ENCODE measurements at places on chromosomes 3 and 15. TPM values are rescaled to one million over a fixed set of nuclear protein-coding genes. Genes with fewer than 3 reads are reported as not detected.

GRCh38 chr3:37375184-37376127, 201.1 kb upstream of the LRRFIP2 start:
- no peak for DNase-seq

DNA sequence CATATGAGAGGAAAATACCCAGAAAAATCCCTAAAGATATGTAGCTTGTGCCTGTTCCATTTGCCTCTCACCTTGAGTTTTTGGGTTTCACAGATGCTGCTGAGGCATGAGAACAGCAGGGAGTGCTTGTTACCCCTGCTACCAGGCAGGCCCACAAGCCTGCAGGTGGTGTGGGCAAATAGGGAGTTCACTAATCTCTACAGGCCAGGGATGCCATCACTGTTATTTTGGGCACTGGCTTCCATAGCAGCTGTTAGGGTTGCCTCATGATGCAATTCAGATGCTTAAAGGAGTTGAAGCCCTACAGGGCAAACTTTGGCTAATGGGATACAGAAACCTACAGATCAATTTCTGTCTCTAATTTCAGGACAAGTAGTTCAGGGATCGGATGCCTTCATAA, 873.5 kb downstream of the OTOL1 start:
- DNase-seq: no peak

- no peak for DNase-seq
Observed at GRCh38 chr3:190366133-190366532, 21.8 kb upstream of the CLDN16 start.

- no peak for DNase-seq
Observed at GRCh38 chr3:147269907-147270306, 136.4 kb downstream of the ZIC4 start.

- no peak for DNase-seq
Observed at GRCh38 chr3:146732325-146732724, 127.2 kb upstream of the PLSCR5 start.

DNA sequence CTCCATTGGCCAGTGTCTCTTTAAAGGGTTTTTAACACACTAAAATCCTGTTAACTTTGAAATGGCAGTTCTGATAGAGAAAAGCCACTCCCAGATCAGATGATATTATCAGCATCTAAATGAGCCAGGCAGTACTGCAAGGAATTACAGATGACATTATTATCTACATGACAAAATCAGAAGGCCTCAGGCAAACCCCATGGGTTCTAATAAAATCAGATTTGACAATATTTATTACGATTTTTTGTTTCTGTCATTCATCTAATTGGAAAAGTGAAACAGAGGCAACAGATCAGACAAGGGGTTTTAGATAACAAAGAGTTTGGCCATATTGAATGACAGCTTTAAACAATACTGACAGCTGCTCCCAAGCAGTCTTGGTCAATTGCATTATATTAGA, 112.7 kb downstream of the FEZF2 start:
- DNase-seq: no peak

- no peak for DNase-seq
Observed at GRCh38 chr15:36591536-36592411, 12.3 kb downstream of the CDIN1 start.

GRCh38 chr3:52393959-52394670, 50.8 kb downstream of the SEMA3G start:
- DNase-seq: no peak

GRCh38 chr15:94105760-94106159, 125.6 kb upstream of the MCTP2 start:
- DNase-seq: no peak

DNA sequence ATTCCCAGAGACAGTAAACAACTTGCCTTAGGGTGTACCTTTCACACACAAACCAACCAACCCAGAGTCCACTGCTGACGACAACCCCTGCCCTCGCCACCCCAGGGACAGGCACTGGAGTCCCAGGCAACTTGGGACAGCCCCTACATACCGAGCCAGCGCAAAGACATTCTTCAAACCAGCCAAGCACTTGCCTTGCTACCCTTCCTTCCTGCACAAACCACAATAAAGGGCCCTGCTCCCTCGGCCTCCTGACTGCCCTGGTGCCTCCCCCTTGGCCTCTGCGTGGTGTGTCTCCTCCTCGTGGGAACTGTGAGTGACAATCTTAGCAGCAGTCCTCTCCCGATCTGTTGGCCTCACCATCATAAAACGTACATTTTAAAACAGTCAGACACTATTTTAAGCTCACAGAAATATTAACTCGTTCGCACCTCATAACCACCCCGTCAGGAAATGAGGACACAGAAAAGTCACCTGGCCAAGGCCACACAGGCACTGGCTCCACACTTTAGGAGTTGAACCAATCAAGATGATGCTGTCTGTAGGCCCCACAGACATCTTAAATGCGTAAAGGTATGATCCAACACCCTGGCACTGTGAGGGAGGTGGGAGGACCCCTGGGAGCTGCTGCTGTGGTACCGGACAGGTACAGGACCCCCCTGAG, 113.8 kb downstream of the ADCY5 start:
- no peak for DNase-seq

GRCh38 chr15:23690450-23690852, 3.3 kb upstream of the NDN start:
- no peak for DNase-seq

The PIERCE2 gene
- not detected for total RNA-seq

The EBLN2 gene
- 7.1 TPM for total RNA-seq

The GOLGA6L7 gene
- not detected for total RNA-seq

The GATM gene
- total RNA-seq: 2.2 TPM

The CPB1 gene
- not detected for total RNA-seq
